Stimulated activated CD4-positive, alpha-beta T cell treated with anti-CD3 and anti-CD28 coated beads, Interleukin-1b, Interleukin-23, amount 100 ng/mL, for 24 hours (primary cell): ENCODE measurements at places on chromosomes 11 and 22.

DNA sequence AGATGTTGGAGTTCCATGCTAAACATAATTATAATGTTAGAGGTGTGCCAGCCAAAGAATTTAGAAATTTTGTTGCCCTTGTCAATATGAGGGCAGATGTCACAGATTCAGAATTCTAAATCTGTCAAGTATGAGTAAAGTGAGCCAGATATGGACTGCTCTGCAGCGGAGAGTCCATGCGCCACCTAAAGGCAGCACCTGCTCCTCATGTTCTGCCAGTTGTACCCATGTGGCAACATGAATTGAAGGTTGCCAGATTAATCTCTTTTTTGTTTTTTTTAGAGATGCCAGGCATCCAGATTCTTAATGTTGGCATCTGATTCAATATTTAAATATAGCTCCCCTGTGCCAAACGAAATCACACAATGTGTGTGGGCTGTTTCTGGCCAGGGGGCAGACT is 678.6 kb upstream of the ANO5 start:
- no peak for DNase-seq

DNA sequence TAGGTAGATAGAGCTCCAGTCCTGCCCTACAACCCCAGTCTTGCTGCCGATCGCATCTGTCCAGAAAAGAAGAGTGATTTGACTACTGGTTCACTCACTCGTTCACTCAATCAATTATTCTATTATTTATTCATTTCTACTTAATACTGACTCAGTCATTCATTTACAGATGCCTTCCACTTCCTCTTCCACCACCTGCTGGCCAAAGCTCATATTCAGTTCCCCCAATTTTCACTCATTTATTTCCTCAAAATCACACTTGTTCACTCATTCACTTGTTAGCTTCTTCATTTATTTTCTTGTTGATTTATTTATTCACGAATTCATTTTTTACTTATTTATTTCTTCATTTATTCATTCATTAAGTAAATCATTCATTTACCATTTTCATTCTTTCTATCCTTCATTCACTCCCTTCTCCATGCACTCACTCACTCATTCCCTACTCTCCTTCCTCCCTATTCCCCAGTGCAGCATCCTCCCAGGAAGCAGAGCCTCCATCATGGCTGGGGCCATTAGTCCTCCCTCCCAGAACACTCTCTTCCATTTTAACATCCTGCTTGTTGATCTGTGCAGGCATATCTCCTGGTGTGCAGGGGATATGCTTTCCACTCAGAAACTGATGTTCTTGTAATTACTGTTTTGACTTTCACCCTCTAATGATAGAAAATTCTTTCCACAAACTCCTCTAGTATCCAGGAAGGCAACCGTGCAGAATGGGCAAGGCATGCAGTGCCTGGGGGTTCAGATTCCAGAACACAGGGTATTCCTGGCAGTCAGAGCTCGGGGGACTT is 281.0 kb downstream of the TENM4 start:
- DNase-seq: no peak

DNA sequence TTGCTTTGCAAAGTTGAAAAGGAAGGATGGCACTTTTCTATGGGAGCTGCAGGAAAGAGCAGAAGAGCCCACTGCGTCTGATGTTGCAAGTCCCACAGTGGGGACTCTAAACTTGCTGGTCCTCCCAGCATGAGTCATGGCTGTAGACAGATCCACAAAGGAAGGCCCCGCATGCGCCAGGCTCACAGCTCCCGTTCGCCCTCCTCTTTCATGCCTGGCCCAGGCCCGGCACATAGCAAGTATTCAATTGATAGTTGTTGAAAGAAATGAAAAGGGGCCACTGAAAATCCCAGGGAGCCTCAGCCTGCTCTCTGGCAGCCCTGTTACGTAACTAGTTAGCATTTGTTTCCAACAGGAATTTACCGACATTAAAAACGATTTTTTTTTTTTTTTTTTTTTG is 18.9 kb downstream of the AP1B1 start:
- no peak for DNase-seq

GRCh38 chr22:19213442-19214077 is 35.0 kb upstream of the SLC25A1 start:
- no peak for DNase-seq

GRCh38 chr22:42949159-42949558 is 65.8 kb downstream of the PACSIN2 start:
- no peak for DNase-seq

- no peak for DNase-seq
These were observed 25.4 kb downstream of the TAF1D start for GRCh38 chr11:93715797-93716396.

- DNase-seq: no peak
These were observed 40.7 kb upstream of the RAB1B start for GRCh38 chr11:66227700-66228099.

DNA sequence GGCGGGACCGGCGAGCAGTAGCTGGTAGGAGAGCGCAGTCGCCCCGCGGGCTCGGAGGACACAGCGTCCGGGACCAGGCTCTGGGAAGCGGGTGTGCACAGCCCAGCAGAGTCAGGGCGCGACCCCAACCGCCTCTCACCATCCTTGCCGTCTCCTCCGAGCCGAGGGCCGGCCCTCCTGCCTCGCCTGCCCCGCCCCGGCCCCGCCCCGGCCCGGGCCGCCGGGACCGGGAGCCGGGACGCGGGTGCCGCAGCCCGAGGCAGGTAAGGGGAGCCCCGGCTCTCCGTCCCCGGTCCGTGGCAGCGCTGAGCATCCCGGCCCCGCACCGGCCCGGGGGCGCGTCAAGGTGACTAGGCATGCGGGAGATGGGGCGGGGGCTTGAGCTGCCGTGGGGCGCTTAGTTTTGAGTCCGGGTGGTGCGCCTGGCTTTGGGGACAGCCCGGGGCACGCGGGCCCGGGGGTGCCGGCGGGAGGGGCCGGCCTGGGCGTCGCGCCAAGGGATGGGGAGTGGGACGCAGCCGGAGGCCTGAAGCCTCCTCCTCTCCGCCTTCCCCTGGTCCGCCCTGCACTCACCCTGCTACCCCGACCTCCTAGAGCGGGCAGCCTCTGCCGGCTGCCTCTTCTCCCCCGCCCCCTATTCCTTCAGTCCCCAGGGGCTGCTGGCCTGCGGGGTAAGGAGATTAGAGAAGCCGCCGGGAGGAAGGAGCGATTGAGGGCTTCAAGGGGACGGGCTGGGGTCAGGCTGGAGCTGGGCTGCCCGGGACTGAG is at the start of gene ABCG4:
ABCG4 (plus strand) TSS at position 35 of the 768 bp plus-strand sequence. CDS start 914 bp downstream, outside the sequence.
- DNase-seq: no peak

DNA sequence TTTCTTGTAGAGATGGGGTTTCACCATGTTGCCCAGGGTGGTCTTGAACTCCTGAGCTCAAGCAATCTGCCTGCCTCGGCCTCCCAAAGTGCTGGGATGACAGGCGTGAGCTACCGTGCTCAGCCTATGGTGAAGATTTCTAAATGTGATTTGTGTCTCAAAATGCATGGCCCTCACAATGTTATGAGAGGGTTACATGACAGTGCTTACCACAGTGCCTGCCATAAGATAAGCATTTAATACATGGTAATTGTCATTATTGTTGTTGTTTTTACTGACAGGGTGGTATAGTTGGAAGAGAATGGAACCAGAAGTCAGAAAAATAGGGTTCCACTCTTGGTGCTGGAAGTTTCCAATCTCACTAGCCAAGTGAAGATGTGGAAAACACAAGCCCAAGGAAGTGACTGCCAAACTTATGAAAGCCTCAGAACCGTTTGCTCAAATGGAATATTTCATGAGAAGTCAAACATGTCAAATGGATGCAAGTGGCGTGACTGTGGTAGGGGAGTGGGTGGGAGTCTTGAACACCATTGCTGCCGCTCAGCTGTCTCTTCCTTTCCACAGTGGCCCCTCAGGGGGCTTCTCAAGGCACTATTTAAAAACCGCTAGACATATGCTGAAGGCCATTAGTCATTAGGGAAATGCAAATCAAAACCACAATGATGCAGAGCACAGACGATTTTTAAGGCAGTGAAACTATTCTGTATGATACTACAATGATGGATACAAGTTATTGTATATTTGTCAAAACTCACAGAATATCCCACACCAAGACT is 29.1 kb upstream of the LMO2 start:
- DNase-seq: no peak

GRCh38 chr11:127281534-127281933 is 281.0 kb upstream of the KIRREL3 start:
- no peak for DNase-seq

DNA sequence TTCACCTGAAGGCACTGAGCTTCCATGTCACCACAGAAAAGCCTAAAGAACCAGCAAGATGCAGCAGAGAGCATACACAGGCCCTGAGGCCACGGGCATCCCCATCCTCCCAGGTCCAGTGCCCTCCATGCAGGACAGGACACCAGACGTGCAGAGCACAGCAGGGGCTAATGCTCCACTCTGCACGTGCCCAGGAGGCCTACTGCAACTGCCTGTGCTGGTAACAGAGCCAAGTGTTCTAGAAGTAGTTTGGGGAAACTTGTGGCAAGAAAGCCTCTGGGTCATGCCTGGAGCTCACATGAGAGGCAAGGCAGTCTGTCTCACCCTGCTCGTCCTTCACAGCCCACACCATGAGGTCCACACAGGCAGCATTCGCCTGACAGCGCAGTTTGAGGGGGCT is 30.7 kb downstream of the SERPIND1 start:
- no peak for DNase-seq

DNA sequence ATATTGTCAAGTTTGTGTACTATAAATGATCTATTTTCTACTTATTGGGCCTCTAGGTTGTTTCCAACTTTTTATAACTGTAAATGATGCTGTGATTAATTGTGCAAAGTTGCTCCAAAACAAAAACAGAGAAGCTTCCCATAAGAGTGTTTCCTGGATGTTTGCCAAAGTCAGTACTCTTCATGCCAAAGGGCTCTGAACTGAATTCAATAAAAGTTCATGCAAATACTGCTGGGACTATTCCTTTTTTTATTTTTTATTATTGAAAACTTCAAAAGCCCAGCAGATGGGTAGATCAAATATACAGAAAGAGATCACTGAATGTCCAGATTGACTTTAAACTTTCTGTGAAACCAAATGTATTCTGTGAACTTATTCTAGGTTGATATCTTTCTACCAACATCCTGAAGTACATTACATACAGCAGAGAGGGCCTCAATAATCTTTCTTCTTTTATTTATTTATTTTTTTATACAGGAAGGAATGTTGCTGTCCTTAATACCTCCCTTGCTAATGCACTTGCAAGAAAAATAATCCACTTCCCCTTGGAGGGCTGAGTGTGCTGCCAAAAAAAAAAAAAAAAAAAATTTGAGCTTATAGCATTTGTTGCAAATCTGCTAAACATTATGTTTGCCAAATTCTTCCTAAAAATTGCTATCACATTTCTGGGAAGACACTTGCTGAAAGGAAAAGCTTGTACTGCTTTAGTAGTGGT is 53.0 kb downstream of the CTSC start:
- no peak for DNase-seq

DNA sequence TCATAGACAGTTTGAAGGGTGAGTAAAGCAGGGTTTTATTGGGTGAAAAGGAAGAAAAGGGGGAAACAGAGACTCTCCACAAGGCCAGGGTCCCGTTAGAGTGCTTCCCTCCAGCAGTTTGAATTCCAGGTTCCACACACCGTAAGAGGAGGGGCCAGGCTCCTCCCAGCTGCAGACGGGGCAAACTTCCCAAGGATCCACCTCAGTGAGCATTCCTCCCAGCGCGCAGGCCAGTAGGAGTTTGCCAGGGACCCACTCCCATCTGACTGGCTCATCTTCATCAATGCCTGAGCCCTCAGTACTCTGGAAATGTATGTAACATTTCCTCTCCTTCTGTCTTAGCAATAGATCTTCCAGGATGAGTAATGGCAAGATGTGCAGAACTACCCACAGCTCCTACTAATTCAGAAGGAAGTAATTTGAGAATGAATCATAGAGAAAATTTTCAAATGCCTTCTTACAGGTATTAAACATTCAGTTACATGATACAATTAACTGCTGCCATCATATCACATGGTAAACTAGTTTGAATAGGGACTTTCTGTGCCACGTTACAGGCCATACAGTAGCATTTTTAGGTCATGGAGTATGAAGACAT is 34.0 kb upstream of the TRPC6 start:
- no peak for DNase-seq

- no peak for DNase-seq
These were observed 1.6 kb downstream of the IL2RB start for GRCh38 chr22:37148031-37148651.

DNA sequence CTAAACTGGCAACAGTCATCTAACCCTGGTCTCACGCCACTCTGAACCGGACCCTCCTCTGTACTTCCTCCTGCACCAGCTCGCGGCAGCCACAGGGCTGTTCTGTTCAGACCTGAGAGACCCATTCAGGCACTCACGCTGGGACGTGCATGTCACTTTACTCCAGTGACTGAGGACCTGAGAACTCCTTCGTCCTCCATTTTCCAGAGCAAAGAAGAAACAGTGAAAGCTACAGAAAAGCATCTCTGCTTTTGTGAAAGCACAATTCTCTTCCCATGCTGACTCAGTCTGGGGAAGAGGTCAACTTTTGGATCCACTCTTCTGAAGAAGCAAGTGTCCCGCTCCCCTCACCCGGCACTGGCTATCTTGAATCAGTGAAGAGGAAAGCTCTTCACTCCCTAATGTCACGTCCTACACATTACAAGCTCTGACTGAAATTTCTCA is 24.5 kb downstream of the PISD start:
- DNase-seq: no peak

DNA sequence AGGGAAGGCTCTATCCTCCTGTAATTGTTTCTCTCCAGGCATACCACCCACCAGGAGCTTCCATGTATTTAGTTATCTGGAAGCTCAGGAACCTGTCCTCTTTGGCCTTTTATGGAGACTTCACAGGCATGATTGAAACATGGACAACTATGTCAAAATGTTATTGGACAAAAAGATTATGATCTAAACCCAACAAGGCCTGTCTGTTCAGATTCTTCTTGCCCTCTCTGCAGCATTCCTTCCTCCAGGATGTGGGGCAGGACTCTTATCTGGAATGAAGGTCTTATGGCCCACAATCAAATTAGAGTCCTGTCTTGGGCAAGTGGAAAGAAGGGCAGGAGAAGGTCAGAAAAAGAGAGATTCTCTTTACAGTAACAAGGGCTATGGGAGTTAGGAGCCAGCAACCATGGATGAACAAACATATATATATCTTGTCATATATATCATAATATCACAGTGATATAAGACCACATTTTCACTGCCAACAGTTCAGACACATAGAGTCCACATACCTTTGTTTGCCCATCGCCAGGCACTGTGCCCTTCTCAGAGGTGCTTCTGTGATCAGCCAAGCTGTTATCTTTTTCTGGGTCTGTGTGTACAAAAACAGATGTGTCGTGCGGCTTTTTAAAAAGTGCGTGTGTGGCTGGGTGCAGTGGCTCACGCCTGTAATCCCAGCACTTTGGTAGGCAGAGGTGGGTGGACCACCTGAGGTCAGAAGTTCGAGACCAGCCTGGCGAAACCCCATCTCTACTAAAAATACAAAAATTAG is 42.5 kb upstream of the SUSD2 start:
- no peak for DNase-seq

GRCh38 chr11:92439133-92439532 is 214.5 kb downstream of the FAT3 start:
- DNase-seq: no peak

DNA sequence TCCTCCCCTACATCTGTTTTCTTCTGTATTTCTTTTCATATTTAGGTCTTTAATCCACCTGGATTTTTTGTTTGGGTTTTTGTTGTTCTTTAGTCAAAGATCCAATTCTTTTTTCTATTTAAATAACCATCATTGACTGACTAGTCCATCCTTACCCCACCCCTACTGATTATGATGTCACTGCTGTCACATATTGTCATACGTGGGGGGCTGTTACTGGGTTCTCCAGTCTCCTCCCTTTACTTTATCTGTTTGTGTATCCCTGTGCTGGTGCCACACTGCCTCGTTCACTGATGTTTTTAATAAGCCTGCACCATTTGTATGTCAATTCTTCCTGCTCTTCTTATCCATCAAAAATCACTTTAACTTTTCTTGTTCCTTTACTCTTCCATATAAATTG is 6.9 kb upstream of the DCPS start:
- no peak for DNase-seq

GRCh38 chr11:79857377-79858214 is 416.8 kb upstream of the TENM4 start:
- no peak for DNase-seq
